ENCODE measurements at places on chromosomes 11 and 22. TPM values are rescaled to one million over a fixed set of nuclear protein-coding genes. Genes with fewer than 3 reads are reported as not detected.

The ST14 gene
- polyA plus RNA-seq = 28.6 TPM

The NCR3LG1 gene
- polyA plus RNA-seq = 0.37 TPM

The SLC2A11 gene
- polyA plus RNA-seq = 8.8 TPM

The LUZP2 gene
- 0.16 TPM for polyA plus RNA-seq

The YPEL1 gene
- polyA plus RNA-seq = 14.2 TPM

The TENM4 gene
- polyA plus RNA-seq = 1.0 TPM

The FAM111B gene
- 0.80 TPM for polyA plus RNA-seq
